ENCODE measurements at places on chromosomes 4 and X.

- no peaks in the 10 kb centered on the region for H3K36me3 ChIP-seq
- no peaks in the 10 kb centered on the region for H3K27me3 ChIP-seq
- H3K4me1 ChIP-seq: peaks cover 4% of the 10 kb centered on the region
- no peak overlapping the region for H3K4me3 ChIP-seq
- H3K27ac ChIP-seq: no peak overlapping the region
Measured at GRCh38 chrX:155643240-155643639, 30.5 kb upstream of the TMLHE start.

DNA sequence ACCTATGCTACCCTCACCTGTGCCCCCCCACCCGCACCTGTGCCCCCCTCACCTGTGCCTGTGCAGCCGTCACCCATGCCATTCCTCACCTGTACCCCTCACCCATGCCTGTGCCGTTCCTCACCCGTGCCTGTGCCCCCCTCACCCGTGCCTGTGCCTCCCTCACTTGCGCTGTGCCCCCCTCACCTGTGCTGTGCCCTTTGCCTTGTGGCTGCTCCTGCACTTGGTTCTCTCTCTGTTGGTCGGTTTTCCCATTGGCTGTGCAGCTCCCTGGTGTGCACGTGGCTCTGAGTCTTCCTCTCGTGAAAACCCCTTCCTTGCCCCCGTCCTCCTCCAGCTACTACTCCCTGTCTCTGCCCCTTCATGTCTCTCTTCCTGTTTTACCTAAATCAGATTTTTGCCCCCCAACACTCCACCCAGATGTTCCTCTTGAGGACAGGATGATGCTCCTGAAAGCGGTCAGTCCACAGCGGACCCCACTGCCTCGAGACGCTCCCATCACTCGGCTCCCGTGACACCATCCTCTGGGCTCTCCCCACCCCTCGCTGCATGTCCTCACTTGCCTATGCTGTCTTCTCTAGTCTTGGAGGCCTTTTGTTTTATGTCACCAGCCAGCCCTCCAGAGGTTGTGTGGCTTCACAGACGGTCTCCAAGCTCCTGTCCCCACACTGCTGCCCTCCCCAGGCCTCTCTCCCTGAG lies 6.8 kb downstream of the MAEA start:
- no peak for DNase-seq
- peaks cover 45% of the 10 kb centered on the region for H3K36me3 ChIP-seq
- H3K4me1 ChIP-seq: peaks cover 38% of the 10 kb centered on the region
- H3K27me3 ChIP-seq: no peaks in the 10 kb centered on the region
- peak overlapping the region; percentile 35 for H3K27ac ChIP-seq
- no peak overlapping the region for H3K4me3 ChIP-seq

DNA sequence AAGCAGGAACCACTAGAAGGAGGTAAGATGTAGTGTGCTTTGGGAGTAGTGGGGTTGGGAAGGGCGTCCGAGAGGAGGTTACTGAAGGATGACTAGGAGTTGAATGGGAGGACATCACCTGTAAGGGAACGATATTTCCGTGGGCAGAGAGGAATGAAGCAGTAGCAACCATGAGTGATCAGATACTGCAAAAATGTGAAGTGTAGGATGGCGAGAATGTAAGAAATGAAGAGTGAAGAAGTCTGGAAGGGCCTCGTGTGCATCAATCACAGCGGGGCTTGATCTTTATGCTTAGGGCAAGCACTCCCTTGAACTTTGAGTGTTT lies 594 bp downstream of the MSMO1 start:
- DNase-seq: no peak
- peaks cover 42% of the 10 kb centered on the region for H3K36me3 ChIP-seq
- H3K4me3 ChIP-seq: no peak overlapping the region
- H3K27me3 ChIP-seq: no peaks in the 10 kb centered on the region
- no peak overlapping the region for H3K27ac ChIP-seq
- peaks cover 45% of the 10 kb centered on the region for H3K4me1 ChIP-seq

DNA sequence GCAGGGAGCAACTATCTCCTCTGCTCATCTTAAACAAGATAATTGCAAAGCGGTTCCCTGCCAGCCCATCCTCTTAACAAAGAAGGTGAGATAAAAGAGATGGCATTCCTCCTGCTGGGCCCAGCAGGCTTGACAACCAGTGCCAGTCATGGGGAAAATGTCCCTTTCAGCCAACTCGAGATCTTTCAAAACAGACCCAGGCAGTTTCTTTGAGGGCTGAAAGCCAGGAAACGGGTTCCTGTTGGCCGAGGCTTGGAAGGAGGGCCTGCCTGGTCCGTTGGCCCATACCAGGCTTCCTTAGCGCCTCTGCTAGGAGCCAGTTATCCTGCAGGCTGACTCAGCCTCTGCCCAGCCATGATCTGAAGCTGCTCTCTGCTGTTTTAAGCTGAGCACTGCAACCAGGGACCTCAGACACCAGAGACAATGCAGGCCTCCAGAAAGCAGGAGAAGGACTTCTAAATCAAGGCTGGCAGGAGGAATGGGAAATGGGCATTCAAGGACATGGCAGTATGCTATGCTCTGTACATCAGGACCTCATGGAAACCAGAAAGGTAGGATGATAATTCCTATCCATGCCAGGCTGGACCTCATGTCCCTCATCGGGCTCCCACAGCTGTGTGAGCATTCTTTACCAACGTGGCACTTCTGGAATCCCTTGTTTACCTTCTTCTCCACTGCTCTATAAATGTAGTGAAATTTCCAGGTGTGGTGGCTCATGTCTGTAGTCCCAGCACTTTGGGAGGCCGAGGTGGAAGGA lies 42.4 kb upstream of the SLC2A9 start:
- no peak for DNase-seq
- H3K27ac ChIP-seq: peak overlapping the region; percentile 7
- H3K27me3 ChIP-seq: no peaks in the 10 kb centered on the region

DNA sequence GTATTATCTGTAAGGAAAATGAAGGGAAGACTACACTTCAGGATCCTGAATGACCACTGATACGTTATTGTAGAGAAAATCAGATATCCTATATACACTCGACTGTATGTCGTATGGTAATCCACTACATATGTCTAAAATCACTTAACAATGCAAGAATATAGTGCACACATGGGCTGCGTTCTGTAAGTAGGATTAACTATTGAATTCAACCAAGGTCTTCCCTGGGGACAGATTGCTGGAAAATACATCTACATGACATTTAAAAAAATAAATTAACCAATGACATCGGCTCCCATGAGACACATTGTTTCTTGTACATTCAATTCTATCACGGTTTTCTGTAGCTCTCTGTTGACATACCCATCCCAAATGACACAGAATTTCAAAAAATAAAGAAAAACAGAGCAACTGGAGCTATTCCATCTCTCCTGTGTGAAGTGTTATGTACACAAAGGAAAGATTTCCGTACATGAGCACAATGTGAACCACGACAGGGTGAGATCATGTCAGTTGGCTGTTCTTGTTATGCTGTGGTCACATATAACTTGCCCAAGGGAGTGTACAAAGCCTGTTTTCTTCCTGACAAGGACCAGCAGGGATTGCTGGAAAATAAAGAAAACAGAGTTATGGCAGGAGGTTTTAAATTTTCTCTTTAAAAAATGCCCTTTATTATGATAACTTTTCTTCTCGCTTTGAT lies 6.1 kb downstream of the ENOX2 start:
- peaks cover 4% of the 10 kb centered on the region for H3K4me1 ChIP-seq
- peaks cover 6% of the 10 kb centered on the region for H3K36me3 ChIP-seq
- no peak for DNase-seq
- H3K27ac ChIP-seq: no peak overlapping the region
- no peak overlapping the region for H3K4me3 ChIP-seq

- no peak overlapping the region for H3K4me3 ChIP-seq
- no peak overlapping the region for H3K27ac ChIP-seq
- H3K27me3 ChIP-seq: no peaks in the 10 kb centered on the region
- no peak for DNase-seq
- no peaks in the 10 kb centered on the region for H3K4me1 ChIP-seq
Measured at GRCh38 chrX:133852401-133852800, 133.0 kb downstream of the GPC3 start.

DNA sequence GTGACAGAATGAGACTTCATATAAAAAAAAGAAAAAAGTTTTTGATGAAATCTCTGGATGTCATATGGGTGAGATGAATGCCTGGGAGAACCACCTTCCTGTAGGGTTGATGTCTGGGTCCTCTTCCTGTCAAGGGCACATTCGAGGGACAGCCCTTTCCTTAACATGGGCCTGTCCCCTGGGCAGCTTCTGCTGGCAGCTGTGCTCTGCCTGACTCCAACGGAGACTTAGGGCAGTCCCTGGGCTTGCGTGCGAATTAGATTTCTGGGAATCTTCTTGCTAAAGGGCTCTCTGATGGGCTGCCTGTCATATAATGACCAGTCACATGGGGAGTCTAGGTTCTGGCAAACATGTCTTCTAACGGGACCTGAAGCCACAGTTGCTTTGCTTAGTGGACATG lies 40.7 kb downstream of the TNIP2 start:
- no peak for DNase-seq
- H3K27me3 ChIP-seq: no peaks in the 10 kb centered on the region
- H3K4me3 ChIP-seq: no peak overlapping the region
- H3K27ac ChIP-seq: peak overlapping the region; percentile 27
- peaks cover 40% of the 10 kb centered on the region for H3K36me3 ChIP-seq

GRCh38 chrX:56920338-56920997 lies 74.9 kb downstream of the SPIN3 start:
- H3K27me3 ChIP-seq: no peaks in the 10 kb centered on the region
- H3K4me1 ChIP-seq: no peaks in the 10 kb centered on the region
- H3K4me3 ChIP-seq: no peak overlapping the region
- no peak for DNase-seq
- H3K27ac ChIP-seq: no peak overlapping the region
- H3K36me3 ChIP-seq: no peaks in the 10 kb centered on the region

DNA sequence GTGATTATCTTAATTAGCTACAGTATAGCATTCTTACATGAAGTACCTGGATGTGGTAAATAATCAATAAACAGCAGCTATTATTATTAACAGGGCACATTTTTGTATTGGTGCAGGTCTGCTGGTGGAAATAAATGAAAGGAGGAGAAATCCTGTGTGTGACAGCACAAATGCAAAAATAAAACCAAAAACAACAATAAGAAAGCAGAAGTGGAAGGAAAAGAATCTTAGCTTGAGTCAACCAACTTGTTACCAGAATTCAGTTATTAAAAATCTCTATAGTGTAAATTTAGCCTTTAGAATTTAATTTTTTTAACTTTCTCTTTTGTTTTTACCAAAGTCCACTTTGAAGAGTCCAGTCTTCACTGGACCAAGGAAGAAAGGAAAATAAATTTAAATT lies 63.1 kb upstream of the LSM6 start:
- no peaks in the 10 kb centered on the region for H3K4me1 ChIP-seq
- no peaks in the 10 kb centered on the region for H3K36me3 ChIP-seq
- no peak for DNase-seq
- H3K4me3 ChIP-seq: no peak overlapping the region

GRCh38 chr4:100100985-100101384 lies 89.3 kb downstream of the DDIT4L start:
- peaks cover 2% of the 10 kb centered on the region for H3K27me3 ChIP-seq
- DNase-seq: peak; percentile 38
- no peak overlapping the region for H3K4me3 ChIP-seq
- no peaks in the 10 kb centered on the region for H3K36me3 ChIP-seq
- peak overlapping the region; percentile 1 for H3K27ac ChIP-seq

GRCh38 chr4:41111791-41112190 lies 102.6 kb downstream of the APBB2 start:
- H3K4me3 ChIP-seq: no peak overlapping the region
- H3K27ac ChIP-seq: no peak overlapping the region
- H3K27me3 ChIP-seq: no peaks in the 10 kb centered on the region
- H3K36me3 ChIP-seq: no peaks in the 10 kb centered on the region
- DNase-seq: no peak

DNA sequence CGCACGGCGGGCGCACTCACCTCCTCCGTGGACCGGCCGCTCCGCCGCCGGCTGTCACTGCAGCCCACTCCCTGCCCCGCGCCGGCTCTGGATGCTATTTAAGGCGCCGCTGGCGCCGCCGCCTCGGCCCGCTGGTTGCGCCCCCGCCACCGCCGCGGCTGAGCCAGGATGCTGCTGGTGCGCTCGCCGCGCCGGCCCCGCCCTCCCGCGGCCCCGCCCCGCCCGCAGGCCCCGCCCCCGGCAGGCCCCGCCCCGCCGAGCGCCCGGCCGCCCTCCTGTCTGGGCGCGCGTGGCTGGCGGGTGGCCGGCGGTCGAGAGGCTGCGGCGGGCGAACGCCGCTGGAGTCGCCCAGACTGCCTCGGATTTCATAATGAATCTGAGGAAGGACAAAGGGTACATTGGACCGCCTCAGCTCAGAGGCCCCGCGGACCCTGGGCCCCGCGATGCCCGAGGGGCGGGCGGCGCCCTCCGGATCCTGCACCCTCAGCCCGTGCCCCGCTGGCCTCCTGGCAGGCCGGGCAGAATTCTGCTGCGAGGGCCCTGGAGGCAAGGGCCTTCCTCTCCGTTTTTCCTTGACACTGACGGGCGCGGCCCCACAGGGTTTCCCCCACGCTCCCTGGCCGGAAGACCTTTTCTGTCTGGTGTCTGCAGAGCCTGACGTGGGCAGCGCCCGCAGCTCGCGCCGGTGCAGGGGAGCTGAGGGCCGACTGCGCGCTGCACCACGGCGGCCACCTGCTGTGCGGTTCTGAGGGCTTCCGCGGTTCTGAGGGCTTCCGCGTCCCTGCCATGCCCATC lies at the start of gene ACSL1:
ACSL1 (minus strand) TSS at position 73 of the 795 bp plus-strand sequence. CDS start 22,454 bp downstream, outside the sequence.
- no peaks in the 10 kb centered on the region for H3K36me3 ChIP-seq
- H3K4me3 ChIP-seq: peak within 1 kb of the TSS; percentile 87
- H3K27ac ChIP-seq: peak within 1 kb of the TSS; percentile 87
- peaks cover 39% of the 10 kb centered on the region for H3K4me1 ChIP-seq
- peak; percentile 79 for DNase-seq
- H3K27me3 ChIP-seq: peaks cover 27% of the 10 kb centered on the region

- no peaks in the 10 kb centered on the region for H3K4me1 ChIP-seq
- H3K27me3 ChIP-seq: no peaks in the 10 kb centered on the region
- DNase-seq: no peak
Measured at GRCh38 chr4:96170198-96170597, 330.3 kb downstream of the PDHA2 start.

GRCh38 chr4:8725071-8725841 lies 132.7 kb downstream of the CPZ start:
- H3K36me3 ChIP-seq: no peaks in the 10 kb centered on the region
- no peak for DNase-seq
- no peaks in the 10 kb centered on the region for H3K27me3 ChIP-seq
- peaks cover 9% of the 10 kb centered on the region for H3K4me1 ChIP-seq
- H3K27ac ChIP-seq: no peak overlapping the region
- H3K4me3 ChIP-seq: no peak overlapping the region

- H3K4me3 ChIP-seq: no peak overlapping the region
- DNase-seq: no peak
- H3K27ac ChIP-seq: no peak overlapping the region
- H3K27me3 ChIP-seq: no peaks in the 10 kb centered on the region
- no peaks in the 10 kb centered on the region for H3K36me3 ChIP-seq
- no peaks in the 10 kb centered on the region for H3K4me1 ChIP-seq
Measured at GRCh38 chr4:92733231-92733630, 429.5 kb downstream of the GRID2 start.

DNA sequence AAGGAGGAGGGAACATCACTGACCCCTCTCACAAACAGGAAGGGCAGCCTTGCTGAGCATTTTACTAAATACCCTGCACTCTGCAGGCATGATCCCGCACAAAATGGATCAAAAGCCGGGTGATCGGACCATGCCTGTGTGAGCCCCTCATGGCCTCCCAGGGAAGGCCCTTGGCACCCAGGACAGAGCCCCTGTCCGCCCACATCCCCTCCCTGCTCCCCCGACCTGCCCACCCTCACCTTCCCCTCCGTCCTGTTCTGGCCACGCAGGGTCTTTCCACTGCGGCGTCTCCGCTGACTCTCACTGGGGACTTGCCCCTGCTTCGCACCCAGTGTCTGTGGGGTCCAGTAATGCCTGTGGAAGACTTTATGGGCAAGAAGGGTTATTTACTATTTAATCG lies 105.0 kb downstream of the HMX1 start:
- no peak overlapping the region for H3K4me3 ChIP-seq
- H3K27ac ChIP-seq: no peak overlapping the region
- no peaks in the 10 kb centered on the region for H3K27me3 ChIP-seq
- no peaks in the 10 kb centered on the region for H3K4me1 ChIP-seq
